ENCODE measurements at places on chromosomes 2 and 18.

DNA sequence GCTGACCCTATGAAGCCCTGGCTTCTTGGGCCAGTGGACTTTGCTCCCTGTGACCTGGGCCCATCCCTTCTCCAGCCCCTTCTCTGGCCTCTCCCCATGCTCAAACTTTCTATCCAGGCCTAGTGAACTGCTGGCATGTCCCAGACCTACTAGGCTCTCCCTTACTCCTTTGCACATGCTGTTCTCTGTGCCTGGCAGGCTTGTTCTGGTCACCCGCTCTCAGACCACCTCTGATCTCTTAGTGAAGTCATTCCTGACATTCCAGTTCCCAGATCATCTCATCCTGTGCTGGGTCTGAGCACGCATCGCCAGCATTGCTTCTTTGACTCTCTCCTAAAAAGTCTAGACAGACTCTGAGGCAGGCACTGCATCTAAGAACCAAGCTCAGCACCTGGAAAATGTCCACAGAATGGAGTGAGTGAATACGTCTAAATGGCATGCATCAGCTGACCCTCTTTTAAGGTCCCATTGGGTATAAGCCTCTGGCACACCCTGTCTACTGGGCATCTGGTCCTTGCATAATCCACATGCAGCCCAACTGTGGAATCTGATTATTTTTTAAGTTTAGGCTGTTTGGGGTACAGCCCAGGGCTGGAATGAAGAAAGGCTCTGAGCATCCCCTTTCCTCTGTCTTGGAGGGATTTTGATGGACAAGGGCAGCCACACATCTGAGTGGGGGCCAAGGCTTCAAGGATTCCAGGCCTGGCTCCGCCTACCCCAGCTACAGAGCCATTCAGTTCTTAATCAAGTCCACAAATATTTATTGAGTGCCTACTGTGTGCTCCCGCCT lies 130.6 kb upstream of the HAAO start:
- DNase-seq: no peak

DNA sequence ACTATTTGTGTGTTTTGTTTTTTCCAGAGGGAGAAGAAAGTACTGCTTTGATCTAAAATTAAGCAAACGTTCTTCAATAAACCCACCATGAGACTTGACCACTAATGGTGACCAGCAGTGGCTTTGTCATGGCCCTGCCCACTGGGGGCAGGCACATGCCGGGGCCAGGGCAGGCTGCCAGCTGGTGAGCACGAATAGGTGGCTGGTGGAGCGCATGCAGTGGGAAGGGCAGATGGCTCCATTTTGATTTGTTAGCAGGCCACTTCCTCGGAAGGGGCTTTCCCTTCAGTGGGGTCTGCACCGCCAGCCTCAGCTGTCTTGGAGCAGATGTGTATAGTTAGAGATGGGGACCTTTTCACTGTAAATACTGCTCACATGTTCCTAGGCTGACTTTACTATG lies 277.1 kb downstream of the SOX11 start:
- no peak for DNase-seq

GRCh38 chr2:172089005-172089504 lies 3.7 kb downstream of the DLX1 start:
- DNase-seq: no peak

GRCh38 chr18:5546660-5547059 lies 2.9 kb upstream of the EPB41L3 start:
- no peak for DNase-seq

DNA sequence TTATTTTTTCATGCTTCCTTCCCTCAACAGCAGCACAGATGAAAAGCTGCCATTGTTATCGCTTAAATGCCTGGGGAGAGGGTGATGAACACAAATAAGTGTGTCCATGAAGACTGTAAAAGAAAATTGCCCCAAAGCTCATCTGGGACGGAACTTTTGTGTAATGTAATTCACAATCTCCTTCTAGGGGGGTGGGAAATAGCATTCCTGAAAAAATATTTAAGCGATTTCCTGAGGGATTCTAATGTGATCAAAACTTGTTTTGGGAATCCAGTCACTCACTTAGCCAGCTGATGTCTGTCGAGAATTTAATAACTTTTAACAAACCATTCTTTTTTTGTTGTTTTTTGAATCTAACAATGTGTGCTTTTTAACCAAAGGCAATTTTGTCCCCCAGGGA lies 427.9 kb downstream of the PLCL1 start:
- no peak for DNase-seq

Measured in immature natural killer cell (primary cell).